GM23248 (cell line): ENCODE measurements at places on chromosomes 5 and 9. TPM values are rescaled to one million over a fixed set of nuclear protein-coding genes. Genes with fewer than 3 reads are reported as not detected.
A peak's percentile ranks its signal among the peaks of the same experiment; 100 is the strongest.

The RNF183 gene
- total RNA-seq, result not detected in 2 replicates

DNA sequence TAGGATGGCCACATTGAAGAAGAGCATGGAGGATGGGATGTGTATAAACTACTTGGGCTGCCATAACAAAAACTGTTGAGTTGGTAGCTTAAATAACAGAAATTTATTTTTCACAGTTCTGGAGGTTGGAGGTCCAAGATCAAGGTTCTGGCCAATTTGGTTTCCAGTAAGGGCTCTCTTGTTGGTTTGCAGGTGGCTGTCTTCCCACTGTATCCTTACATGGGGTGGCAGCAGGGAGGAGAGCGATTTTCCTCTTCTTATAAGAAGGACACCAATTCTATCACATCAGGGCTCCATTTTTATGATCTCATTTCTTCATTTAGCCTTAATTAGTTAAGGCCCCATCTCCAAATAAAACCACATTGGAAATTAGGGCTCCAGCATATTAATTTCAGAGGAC is 465.7 kb downstream of the GADD45G start:
- H3K4me1 ChIP-seq, result no peaks in the 10 kb centered on the region
- no peaks in the 10 kb centered on the region for H3K27me3 ChIP-seq
- no peak for DNase-seq
- no peaks in the 10 kb centered on the region for H3K36me3 ChIP-seq
- H3K4me3 ChIP-seq, result no peak overlapping the region
- no peak overlapping the region for H3K27ac ChIP-seq

DNA sequence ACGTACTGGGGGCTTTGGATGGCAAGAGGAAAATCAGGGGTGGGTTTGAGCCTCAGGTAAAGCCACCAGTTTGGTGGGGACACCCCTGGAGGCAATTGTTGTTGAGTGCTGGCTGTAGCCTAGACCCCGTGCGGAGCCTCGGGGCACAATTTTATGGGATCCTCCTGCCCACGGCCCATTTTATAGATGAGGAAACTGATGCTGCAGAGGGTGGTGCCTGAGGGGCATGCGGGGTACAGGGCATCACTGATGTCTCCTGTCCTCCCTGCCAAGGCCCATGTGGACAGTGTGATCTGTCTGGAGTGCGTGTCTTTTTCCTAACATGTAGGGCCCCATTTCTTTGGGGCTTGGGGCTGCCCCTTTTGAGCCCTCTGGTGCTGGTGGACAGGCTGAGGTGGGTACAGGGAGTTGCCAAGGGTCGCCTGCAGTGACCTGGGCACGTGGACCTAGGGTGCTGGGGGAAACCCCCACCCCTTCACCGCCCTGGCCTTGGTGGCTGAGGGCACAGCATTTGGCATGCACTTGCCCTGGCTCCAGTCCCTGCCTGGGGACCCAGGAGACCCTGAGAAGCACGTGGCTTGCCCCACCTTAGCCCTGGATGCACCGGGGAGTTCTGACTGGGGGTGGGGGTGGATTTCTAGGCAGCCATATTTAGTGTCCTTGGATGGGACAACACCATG is 22.1 kb downstream of the WNK2 start:
- no peak overlapping the region for H3K27ac ChIP-seq
- H3K36me3 ChIP-seq, result no peaks in the 10 kb centered on the region
- no peaks in the 10 kb centered on the region for H3K27me3 ChIP-seq
- peaks cover 10% of the 10 kb centered on the region; the same call in 1 of the 2 replicates for H3K4me1 ChIP-seq
- DNase-seq, result no peak

GRCh38 chr9:82423700-82424099 is 435.1 kb downstream of the SPATA31D1 start:
- no peak overlapping the region for H3K4me3 ChIP-seq
- H3K4me1 ChIP-seq, result no peaks in the 10 kb centered on the region
- no peaks in the 10 kb centered on the region for H3K36me3 ChIP-seq
- DNase-seq, result no peak
- no peak overlapping the region for H3K27ac ChIP-seq
- no peaks in the 10 kb centered on the region for H3K27me3 ChIP-seq

- no peaks in the 10 kb centered on the region for H3K36me3 ChIP-seq
- H3K4me1 ChIP-seq, result no peaks in the 10 kb centered on the region
- no peaks in the 10 kb centered on the region for H3K27me3 ChIP-seq
These were observed 48.5 kb downstream of the LRRC70 start for GRCh38 chr5:62627121-62627520.

DNA sequence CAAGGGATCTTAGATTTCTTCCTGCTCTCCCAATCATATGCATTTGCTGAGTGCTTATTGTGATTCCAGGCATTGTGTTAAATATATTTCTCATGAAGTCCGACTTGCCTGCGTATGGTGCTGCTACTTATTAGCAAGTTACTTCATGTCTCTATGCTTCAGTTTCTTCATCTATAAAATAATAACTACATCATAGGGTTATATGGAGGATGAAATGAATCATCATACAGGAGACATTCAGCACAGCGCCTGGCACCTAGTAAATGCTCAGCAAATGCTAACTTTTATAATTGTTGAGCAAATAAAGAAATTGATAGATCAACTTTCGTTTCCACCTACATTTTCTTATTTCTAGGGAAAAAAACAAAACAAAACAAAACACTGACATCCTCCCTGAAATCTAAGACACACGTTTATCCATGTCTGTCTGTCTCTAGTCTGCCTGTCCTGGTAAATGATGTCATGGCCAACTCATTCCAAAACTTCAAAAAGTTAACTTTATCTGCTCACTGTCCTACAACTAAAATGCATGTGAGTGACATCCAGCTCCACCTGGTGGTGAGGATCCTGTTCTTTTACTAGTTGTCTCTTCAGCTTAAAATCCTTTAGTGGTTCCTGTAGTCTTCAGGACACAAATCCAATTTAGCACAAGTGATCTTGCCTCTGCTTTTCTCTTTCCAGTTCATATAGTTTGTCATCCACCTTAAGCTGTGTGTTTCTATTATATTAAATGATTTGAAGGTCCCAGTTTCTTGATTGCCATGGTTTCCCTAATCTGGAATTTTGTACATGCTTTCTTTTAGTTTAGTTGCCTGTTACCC is 27.7 kb downstream of the PPP3R2 start:
- H3K4me1 ChIP-seq, result no peaks in the 10 kb centered on the region
- no peak overlapping the region for H3K27ac ChIP-seq
- peak; percentile 57 for DNase-seq
